ENCODE measurements at places on chromosomes 5 and 9. TPM values are rescaled to one million over a fixed set of nuclear protein-coding genes. Genes with fewer than 3 reads are reported as not detected.

The TSSK1B gene
- total RNA-seq, result not detected

The C5orf22 gene
- total RNA-seq, result 34.3 TPM

The VCAN gene
- total RNA-seq, result not detected

The PGM5 gene
- not detected for total RNA-seq

The MYMK gene
- not detected for total RNA-seq

The ANKRD34B gene
- total RNA-seq, result not detected

Measured in activated T-helper 2 cell treated with anti-CD3 and anti-CD28 coated beads, Interferon-gamma antibody, Interleukin-2, Interleukin-4, amounts not matched to agents 10 μg/mL and 5 μg/mL and 100 μg/mL, durations not matched to agents 14 hours and 24 hours and 36 hours (primary cell).